Fibroblast of the conjunctiva (primary cell): ENCODE measurements at places on chromosomes 12 and 14.

- DNase-seq: no peak
Measured at GRCh38 chr12:28242129-28242495, 51.9 kb downstream of the CCDC91 start.

DNA sequence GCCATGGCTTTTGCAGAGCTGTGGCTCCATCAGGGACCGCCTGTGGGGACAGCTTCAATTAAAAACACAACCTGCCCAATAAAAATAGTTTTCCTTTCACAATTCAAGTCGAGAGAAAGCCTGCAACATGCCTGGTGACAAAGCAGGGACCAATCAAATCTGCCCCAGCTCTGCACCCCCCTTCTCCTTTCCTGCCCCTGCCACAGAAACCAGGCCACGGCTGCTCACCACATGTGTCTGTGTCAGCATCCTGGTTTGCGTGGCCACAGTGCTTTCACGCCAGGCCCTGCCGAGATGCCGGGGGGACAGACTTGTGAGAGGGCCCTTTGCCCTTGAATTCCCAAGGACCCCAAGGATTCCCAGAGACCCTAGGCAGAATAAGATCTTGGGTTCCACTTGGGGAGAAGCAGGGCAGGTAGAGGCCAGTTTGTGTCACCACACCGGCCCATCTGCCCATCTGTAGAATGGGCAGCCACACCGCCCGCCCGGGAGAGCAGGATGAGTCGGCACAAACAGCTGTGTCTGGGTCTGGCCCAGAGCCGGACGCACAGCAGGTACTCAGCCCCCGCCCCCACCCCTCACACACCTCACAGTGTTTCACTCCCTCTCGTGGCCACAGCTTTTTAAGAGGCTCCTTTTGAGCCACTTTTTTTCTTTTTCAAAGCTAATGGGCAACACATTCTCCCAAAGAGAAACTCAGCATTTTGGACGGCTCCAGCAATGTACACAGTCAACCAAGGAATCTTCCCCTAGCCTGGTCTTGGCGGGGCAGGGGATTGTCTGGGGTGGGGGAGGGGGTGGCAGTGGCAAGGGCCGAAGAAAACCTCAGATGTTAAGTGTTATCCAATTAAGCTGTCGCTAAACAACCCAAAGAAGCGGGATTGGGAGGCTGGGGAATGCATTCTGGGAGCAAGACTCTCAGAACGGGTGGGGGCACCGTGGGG is 41.5 kb downstream of the BCL11B start:
- DNase-seq: no peak

DNA sequence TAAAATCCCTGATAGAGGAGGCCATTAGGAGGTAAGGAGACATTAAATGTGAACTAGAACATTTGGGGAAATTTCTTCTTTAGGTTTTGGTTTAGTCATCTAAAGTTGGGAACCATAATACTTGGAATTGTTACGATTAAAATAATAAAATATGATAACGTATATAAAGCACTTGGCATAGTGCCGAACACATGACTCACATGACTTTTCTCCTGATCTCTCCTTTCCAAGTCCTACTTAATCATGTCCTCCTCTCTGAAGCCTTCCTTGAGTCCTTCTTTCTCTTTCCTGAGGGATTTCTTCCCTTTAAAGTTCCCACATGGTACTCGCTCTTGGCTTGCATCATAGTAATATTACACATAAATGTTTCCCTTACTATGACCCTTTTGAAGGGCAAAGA is 20.0 kb downstream of the BEST3 start:
- no peak for DNase-seq

DNA sequence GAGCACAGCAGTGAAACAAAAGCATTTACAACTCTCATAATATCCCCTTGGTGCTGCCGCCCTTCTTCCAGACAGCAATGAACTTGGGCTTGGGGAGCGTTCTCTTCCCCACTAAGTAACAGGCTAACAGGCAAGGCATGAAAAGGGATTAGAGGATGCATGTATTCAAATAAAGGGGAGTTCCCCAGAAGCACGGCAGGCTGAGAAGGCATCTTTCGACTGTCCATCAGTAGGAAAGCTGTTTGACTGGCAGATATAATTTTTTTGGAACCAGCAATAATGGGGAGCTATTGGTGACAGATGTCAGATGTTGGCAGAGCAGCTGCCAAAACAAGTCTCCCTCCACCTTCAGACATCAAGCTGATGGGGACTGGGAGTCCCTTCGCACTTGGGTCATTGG is 9.2 kb upstream of the TIGAR start:
- no peak for DNase-seq

DNA sequence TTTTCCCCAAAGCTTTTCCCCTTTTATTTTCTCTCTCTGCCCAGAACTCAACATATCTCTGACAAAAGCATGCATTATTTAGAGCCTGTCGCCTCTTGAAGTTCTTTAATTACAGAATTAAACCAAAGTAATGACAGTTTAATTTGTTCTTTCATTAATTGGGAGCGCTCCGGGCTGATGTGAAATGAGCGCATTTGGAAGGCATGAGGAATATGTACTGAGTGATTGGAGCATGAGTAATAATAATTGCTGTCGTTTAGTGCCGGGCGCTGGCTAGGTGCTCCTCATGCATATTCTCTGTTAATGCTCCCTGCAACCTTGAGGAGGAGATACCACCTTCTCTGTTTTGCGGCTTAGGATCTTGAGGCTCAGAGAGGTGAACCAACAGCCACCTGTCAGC is 120.5 kb downstream of the SLC25A47 start:
- no peak for DNase-seq

GRCh38 chr12:132029503-132030300 is 80.0 kb downstream of the EP400 start:
- no peak for DNase-seq
